ENCODE measurements at places on chromosomes 3 and 15.

GRCh38 chr15:32993285-32993684 is 201.2 kb downstream of the FMN1 start:
- H3K4me3 ChIP-seq = no peak overlapping the region
- H3K27me3 ChIP-seq = no peaks in the 10 kb centered on the region
- H3K4me1 ChIP-seq = no peaks in the 10 kb centered on the region
- DNase-seq = no peak
- H3K36me3 ChIP-seq = no peaks in the 10 kb centered on the region

GRCh38 chr15:99139276-99139675 is 34.4 kb downstream of the SYNM start:
- no peak for DNase-seq
- H3K4me3 ChIP-seq = no peak overlapping the region
- H3K27me3 ChIP-seq = no peaks in the 10 kb centered on the region

DNA sequence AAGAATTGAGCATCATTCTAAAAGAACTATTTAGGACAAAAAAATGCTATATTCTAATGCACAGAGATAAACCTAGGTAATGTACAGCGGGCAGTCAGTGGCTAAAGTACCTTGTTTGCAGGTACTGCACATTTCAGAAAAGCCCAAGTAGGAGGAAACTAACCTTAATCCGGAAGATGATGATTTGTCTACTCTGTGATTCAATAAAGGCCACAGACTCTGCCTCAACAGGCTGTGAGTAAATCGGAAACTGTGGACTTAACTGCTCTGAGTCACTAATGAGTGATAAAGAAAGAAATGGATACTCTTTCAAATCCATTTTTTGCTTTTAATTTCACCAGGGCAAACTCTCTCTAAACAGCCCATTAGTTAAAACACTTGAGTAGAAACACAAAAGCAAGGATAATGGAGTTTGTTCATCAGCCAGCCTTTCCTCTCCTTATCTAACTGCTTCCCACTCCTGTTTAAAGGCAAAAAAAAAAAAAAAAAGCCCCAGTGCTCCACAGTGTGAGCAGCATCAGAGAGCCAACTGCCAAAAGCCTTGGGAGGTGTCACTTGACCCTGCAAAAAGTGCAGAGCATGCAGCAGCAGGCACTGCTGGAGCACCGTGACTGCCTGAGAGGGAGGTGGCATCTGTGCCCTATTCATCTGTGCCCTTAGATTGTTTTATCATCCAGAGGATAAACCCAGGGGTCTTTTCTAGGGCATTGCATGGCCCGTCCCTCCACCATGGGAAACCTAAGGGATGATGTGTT is 187.7 kb downstream of the SATB1 start:
- H3K27ac ChIP-seq = no peak overlapping the region
- peak; percentile 13 for DNase-seq
- no peaks in the 10 kb centered on the region for H3K36me3 ChIP-seq
- H3K4me1 ChIP-seq = peaks cover 5% of the 10 kb centered on the region

GRCh38 chr3:197896421-197896820 is 53.6 kb upstream of the RPL35A start:
- H3K27ac ChIP-seq = no peak overlapping the region
- no peak overlapping the region for H3K4me3 ChIP-seq
- H3K4me1 ChIP-seq = no peaks in the 10 kb centered on the region
- no peaks in the 10 kb centered on the region for H3K36me3 ChIP-seq
- no peak for DNase-seq
- no peaks in the 10 kb centered on the region for H3K27me3 ChIP-seq

DNA sequence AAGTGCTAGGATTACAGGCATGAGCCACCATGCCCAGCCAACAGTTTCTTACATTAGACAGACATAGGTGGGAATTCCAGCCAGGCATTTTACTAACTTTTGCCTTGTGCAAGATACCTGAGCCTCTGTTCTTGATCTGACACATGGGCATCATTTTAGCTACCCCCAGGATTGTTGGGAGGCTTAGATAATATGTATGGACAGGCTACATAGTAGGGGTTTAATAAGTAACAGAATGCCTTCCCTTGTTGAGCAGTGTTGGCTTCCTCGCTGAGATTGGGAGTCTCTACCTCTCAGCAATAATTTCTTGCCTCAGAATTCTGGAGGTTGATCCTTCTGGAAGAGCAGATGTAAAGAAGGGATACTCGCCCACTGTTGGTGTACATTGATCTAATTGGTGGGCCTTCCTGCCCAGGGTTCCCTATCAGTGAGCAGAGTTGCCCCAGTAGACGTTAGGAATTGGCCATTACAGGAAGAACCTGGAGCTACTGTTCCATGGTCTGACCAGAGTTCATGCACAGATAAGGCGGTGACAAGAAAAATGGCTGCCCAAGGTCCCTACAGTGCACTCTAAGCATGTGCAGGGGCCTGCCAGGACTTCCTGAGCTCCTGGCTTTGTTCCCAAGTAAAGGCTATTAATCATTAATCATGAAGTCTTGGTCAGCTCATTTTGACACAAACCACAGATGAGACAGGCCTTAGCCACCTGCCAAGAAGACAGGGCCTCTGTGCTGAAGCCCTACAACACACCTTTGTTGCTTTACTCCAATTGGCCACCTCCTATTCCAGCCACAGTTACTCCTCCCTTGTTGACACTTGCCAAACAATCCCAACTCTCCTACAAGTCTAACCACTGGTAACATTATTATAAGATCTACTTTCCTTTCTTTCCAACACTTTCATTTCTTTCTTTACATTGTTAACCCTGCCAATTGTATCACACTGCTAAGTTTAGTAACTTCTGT is 5.0 kb upstream of the IL17RE start:
- no peaks in the 10 kb centered on the region for H3K27me3 ChIP-seq
- H3K4me3 ChIP-seq = no peak overlapping the region
- H3K27ac ChIP-seq = no peak overlapping the region
- H3K36me3 ChIP-seq = peaks cover 7% of the 10 kb centered on the region

GRCh38 chr15:74829486-74829885 is 3.1 kb downstream of the CPLX3 start:
- peaks cover 4% of the 10 kb centered on the region for H3K4me1 ChIP-seq
- H3K36me3 ChIP-seq = no peaks in the 10 kb centered on the region

DNA sequence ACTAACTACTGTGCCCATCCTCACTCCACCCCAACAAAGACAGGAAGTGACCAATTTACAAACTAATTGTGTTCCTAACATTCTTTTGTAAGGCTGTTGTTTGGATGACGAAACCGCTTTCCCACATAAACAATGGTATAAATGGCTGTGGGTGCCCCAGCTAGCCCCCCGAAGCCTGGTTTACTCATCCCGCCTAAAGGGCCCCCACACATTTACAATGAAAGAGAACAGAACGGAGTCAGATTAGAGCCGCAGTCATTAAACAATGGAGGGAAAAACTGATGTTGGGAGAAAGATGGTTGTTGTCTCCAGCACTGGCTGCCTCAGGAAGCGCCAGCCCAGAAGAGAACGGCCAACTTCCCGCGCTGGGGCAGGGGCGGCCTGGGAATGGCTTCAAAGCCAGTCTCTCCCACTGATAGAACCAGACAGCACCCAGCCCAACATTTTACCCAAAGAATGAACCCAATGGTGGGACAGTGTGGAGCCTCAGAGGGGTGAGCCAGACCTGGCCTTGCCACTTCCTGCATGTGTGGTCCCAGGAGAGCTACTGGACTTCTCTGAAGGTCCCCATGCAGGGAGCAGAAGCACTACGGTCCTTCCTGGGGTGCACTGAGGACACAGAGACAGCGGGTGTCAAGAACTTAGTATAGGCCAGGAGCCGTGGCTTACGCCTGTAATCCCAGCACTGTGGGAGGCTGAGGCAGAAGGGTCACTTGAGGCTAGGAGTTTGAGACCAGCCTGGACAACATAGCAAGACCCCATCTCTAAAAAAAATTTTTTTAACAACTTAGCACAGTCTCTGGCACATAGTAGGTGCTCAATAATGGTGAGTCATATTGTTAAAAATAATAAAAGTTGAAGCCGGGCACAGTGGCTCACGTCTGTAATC is 75.8 kb upstream of the GATA2 start:
- H3K27ac ChIP-seq = no peak overlapping the region
- no peaks in the 10 kb centered on the region for H3K4me1 ChIP-seq
- peaks cover 3% of the 10 kb centered on the region for H3K27me3 ChIP-seq
- no peaks in the 10 kb centered on the region for H3K36me3 ChIP-seq
- H3K4me3 ChIP-seq = no peak overlapping the region

DNA sequence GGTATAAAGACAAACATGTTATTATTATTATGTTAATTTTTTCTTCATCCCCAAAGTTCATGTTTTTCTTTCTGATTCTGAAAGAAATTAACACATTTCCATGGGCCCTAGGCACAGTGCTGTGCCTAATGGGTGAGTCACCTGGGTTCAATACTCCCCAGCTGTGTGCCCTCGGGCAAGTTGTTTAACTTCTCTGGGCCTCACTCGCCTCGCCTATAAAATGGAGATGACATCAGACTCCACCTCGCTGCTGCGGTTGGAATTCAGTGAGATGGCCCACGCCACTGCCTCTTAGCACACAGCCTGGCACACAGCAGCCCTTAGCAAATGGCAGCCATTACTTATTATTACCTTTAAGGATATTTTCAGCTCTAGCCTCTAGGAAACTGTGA is 22.6 kb downstream of the DNASE1L3 start:
- H3K4me1 ChIP-seq = peaks cover 2% of the 10 kb centered on the region
- no peak overlapping the region for H3K4me3 ChIP-seq
- no peak for DNase-seq
- no peak overlapping the region for H3K27ac ChIP-seq

DNA sequence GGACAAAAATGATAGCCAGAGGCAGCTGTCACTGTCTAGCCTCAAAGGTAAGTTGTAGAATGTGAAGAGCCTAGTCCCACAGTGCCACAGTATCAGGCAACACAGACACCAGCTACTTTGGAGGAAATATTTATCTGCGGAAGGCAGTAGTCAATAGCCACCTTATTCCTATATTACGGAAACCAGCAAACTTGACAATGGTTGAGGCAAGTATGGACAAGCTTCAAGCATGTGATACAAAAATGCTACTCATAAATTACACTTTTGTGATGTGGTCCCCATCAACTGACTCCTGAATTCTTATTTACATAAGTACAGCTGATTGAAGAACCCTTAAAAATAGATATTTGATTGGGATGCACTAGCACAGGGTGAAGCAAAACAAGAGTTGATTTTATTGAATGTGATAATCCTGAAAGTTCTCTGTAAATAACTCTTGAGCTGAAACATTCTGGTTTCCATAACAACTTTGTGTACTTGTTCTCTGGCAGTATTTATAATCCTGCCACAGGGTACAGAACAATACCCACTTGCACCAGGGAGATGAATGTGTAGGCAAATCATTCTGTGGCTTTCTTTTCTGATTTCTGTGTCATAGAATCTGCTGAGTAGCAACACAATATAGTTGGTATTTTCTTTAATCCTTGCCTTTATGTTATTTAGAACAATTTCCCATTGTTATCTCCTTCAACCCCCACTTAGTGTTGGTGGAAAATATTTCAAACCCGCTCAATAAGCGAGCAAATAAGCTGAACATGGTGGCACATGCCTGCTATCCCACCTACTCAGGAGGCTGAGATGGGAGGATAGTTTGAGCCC is at the start of gene ANKUB1:
TSS of gene ANKUB1 (minus strand) at position 103 of the 819 bp plus-strand sequence. CDS start 188 bp downstream, outside the sequence.
- H3K36me3 ChIP-seq = no peaks in the 10 kb centered on the region
- H3K4me3 ChIP-seq = no peak within 1 kb of the TSS
- no peak for DNase-seq
- no peak within 1 kb of the TSS for H3K27ac ChIP-seq
- no peaks in the 10 kb centered on the region for H3K27me3 ChIP-seq
